ENCODE measurements at places on chromosomes 1 and 21. TPM values are rescaled to one million over a fixed set of nuclear protein-coding genes. Genes with fewer than 3 reads are reported as not detected.
A peak's percentile ranks its signal among the peaks of the same experiment; 100 is the strongest.

Gene KRTAP11-1
- not detected for total RNA-seq

DNA sequence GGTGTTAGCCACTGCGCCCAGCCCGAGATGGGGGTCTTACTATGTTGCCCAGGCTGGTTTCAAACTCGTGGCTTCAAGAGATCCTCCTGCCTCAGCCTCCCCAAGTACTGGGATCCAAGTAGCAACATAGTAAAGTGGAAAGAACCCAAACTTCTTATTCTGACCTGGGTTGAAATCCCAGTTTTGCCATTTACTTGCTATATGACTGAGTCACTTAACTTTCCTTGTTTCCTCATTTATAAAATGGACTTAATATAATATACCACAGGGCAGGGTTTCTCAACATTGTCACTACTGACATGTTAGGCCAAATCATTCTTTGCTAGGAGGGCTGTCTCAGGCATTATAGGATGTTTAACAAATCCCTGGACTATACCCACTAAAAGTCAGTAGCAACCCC, 6.7 kb downstream of the PFDN2 start:
- no peak overlapping the region for H3K4me3 ChIP-seq
- no peak overlapping the region for H3K27ac ChIP-seq
- peaks cover 4% of the 10 kb centered on the region for H3K36me3 ChIP-seq
- peaks cover 5% of the 10 kb centered on the region for H3K4me1 ChIP-seq
- no peak for DNase-seq

DNA sequence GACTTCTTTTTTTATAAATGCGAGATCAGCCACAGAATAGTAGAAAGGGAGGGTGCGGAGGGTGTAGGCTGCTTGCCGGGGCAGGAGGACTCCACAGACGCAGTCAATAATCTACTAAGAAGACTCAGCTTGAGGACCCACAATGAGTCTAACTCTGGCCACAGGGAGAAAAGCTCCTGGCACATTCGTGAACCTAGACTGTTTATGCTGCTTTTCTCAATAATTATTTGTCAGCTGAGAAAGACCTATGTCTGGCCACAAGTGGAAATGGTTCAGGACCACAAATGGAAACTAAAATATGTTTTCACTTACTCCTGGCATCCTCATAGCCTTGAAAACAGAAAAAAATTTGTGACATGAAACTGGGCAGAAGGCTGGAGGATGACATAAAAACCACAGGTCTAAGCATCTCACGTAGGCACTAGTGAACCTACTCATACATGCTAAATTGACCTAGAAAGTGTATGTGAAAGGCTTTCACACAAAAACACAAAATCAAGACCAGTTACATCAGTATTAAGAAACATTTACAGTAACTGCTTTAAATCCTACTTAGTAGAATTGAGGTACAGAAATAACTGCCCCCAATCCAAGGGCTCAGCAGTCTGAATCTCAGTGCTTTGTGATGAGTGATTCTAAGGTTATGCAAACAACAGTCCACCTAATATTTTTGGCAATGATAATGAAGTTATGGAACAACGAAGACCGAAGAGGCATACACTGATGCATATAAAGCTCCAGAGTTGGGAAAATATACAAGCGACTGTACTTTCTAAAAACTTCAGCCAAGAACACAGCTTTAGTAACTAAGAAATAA, 159.5 kb downstream of the SLC45A1 start:
- H3K36me3 ChIP-seq = no peaks in the 10 kb centered on the region
- no peak overlapping the region for H3K27ac ChIP-seq
- H3K27me3 ChIP-seq = no peaks in the 10 kb centered on the region
- no peak for DNase-seq
- no peak overlapping the region for H3K4me3 ChIP-seq
- H3K4me1 ChIP-seq = peaks cover 7% of the 10 kb centered on the region

- H3K4me3 ChIP-seq = no peak overlapping the region
- peaks cover 9% of the 10 kb centered on the region for H3K36me3 ChIP-seq
- H3K27me3 ChIP-seq = no peaks in the 10 kb centered on the region
These were observed 31.8 kb upstream of the SLFNL1 start for GRCh38 chr1:41053316-41053715.

Gene SLFNL1
- 0.25 TPM for total RNA-seq

- peak overlapping the region; percentile 92 for H3K27ac ChIP-seq
- DNase-seq = no peak
- peaks cover 29% of the 10 kb centered on the region for H3K4me1 ChIP-seq
- H3K4me3 ChIP-seq = peak overlapping the region; percentile 95
- peaks cover 35% of the 10 kb centered on the region for H3K36me3 ChIP-seq
These were observed 902 bp downstream of the AP4B1 start for GRCh38 chr1:113903501-113904292.

Gene DMRTA2
- total RNA-seq = not detected

GRCh38 chr1:181383695-181384094, 99.6 kb upstream of the CACNA1E start:
- H3K36me3 ChIP-seq = no peaks in the 10 kb centered on the region
- H3K4me3 ChIP-seq = no peak overlapping the region
- no peaks in the 10 kb centered on the region for H3K4me1 ChIP-seq
- DNase-seq = no peak
- H3K27me3 ChIP-seq = no peaks in the 10 kb centered on the region

DNA sequence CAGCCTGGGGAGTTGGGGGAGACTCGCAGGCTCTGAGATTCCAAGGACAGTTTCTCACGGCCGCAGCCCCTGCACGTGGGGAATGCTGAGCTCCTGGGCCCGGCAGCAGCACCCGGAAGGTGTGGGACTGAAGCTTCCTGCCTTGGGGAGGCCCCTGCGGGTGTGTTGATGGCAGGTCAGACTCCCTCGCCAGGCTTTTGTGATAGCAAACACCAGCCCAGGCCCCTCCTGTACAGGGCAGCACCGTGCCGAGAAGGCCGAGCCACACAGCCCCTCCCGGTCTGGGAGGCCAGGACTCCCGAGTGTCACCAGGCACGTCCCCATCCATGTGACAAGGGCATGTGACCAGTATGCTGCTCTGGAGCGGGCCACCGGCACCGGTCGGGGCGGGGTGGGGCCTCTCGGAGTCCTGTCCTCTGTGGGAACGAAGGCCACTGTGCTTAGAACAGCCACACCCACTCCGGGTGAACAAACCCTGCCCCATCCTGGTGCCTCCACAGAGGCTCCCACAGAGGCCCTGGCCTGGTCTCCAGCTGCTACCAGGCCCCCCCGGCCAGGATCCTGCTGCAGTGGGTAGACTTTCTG, 31.1 kb upstream of the ARHGEF16 start:
- no peaks in the 10 kb centered on the region for H3K27me3 ChIP-seq
- no peak overlapping the region for H3K27ac ChIP-seq
- no peaks in the 10 kb centered on the region for H3K4me1 ChIP-seq
- H3K36me3 ChIP-seq = no peaks in the 10 kb centered on the region

- no peaks in the 10 kb centered on the region for H3K36me3 ChIP-seq
- H3K27ac ChIP-seq = no peak overlapping the region
- no peak for DNase-seq
- no peaks in the 10 kb centered on the region for H3K27me3 ChIP-seq
- peaks cover 8% of the 10 kb centered on the region for H3K4me1 ChIP-seq
- H3K4me3 ChIP-seq = no peak overlapping the region
These were observed 66.0 kb downstream of the PLEKHA6 start for GRCh38 chr1:204293605-204294337.

DNA sequence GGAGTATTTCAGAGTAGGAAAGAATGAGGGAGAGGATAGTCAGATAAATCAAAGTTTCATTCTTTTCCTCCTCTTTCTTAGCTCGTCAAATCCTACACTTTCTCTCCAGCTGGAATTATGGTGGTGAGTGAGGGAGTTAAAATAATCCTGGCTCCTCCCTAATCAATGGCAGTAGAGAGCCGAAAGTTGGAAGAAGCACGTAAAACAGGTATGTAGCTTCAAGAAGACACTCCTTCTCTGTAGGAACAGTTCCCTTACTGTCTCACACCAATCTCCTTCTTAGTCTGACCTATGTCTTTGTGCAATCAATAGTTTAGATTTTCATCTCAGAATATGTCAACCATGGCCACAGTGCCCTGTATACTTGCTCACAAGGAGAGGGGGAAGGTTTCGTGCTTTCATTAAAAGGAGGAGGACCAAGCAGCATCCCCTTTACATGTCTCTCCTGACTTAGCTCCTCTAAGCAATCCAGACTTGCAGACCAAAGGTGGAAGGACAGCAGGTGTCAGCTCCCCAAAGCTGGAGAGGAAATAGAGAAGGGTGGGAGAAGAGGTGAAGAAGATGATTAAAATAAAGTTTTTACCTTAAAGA, 878 bp downstream of the MINDY1 start:
- DNase-seq = peak; percentile 28
- H3K27me3 ChIP-seq = no peaks in the 10 kb centered on the region
- peak overlapping the region; percentile 97 for H3K27ac ChIP-seq

Measured in T-cell (primary cell).